Central memory CD8-positive, alpha-beta T cell (primary cell): ENCODE measurements at places on chromosomes 1 and 21.
A peak's percentile ranks its signal among the peaks of the same experiment; 100 is the strongest.

DNA sequence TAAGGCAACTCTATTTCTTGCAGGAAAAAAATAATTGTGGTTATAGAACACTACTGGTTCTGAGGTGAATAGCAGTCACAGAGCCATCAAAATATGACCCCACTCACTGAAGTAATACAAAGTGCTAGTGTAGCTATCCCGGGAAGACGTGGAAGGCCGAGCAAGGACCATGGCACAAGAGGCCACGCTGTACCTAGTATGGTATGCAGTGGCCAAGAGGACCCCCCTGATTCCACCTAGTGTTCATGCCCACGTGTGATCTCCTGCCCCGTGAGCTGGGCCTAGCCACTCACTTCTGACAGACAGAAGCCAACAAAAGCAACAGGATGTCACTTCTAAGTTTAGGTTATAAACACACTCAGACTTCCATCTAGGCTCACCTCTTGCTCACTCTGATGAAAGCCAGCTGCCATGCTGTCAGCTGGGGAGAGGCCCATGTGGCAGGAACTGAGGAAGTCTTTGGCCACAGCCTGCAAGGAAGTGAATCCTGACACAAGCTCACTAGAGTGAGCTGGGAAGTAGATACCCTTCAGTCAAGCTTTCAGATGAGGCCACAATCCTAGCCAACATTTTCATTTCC, 21.7 kb upstream of the LSS start:
- peaks cover 46% of the 10 kb centered on the region for H3K36me3 ChIP-seq
- DNase-seq, result no peak
- peak overlapping the region; percentile 64 for H3K27ac ChIP-seq
- no peak overlapping the region for H3K4me3 ChIP-seq

DNA sequence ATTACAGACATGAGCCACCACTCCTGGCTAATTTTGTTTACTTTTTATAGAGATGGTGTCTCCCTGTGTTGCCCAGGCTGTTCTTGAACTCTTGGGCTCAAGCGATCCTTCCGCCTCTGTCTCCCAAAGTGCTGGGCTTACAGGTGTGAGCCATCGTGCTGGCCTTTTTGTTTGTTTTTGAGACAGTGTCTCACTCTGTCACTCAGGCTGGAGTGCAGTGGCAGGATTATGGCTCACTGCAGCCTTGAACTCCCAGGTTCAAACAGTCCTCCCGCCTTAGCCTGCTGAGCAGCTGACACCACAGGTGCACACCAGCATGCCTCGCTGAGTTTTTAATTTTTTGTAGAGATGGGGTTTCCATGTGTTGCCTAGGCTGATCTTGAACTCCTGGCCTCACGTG, 49.1 kb downstream of the ADARB1 start:
- peaks cover 32% of the 10 kb centered on the region for H3K4me1 ChIP-seq
- H3K4me3 ChIP-seq, result no peak overlapping the region
- no peak for DNase-seq
- H3K36me3 ChIP-seq, result peaks cover 6% of the 10 kb centered on the region

GRCh38 chr1:168218658-168219057, 7.1 kb upstream of the SFT2D2 start:
- no peaks in the 10 kb centered on the region for H3K4me1 ChIP-seq
- no peak overlapping the region for H3K27ac ChIP-seq
- H3K4me3 ChIP-seq, result no peak overlapping the region
- DNase-seq, result no peak

DNA sequence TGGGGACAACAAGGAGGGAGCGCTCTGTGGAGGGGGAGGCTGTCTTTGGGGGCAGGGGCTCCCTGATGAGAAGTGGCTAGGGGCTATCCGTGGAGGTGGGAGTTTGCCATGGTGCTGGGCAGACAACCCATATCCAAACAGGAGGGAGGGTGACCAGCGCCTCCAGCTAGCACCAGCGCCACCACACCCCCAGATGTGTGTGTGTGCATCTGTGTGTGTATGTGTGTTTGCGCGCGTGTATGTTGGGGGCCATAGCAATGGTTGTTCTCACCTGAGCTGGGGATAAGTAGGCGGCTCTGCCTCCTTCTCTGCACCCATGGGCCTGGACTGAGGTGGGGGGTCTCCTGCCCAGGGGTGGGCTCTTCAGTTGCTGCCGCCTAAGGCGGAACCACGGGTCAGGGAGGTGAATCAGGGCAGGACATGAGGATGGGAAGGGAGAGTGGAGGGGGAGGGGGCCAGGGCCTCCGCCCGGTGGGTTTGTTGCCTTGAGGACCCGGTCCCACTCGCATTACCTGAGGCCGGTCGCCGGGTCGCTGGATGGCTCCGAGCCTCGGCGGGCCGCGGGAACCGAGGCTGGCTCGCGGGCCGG, 345 bp downstream of the HPCAL4 start:
- no peak for DNase-seq
- peak overlapping the region; percentile 74 for H3K4me3 ChIP-seq
- H3K36me3 ChIP-seq, result peaks cover 5% of the 10 kb centered on the region
- peaks cover 13% of the 10 kb centered on the region for H3K4me1 ChIP-seq
- H3K27ac ChIP-seq, result peak overlapping the region; percentile 81

DNA sequence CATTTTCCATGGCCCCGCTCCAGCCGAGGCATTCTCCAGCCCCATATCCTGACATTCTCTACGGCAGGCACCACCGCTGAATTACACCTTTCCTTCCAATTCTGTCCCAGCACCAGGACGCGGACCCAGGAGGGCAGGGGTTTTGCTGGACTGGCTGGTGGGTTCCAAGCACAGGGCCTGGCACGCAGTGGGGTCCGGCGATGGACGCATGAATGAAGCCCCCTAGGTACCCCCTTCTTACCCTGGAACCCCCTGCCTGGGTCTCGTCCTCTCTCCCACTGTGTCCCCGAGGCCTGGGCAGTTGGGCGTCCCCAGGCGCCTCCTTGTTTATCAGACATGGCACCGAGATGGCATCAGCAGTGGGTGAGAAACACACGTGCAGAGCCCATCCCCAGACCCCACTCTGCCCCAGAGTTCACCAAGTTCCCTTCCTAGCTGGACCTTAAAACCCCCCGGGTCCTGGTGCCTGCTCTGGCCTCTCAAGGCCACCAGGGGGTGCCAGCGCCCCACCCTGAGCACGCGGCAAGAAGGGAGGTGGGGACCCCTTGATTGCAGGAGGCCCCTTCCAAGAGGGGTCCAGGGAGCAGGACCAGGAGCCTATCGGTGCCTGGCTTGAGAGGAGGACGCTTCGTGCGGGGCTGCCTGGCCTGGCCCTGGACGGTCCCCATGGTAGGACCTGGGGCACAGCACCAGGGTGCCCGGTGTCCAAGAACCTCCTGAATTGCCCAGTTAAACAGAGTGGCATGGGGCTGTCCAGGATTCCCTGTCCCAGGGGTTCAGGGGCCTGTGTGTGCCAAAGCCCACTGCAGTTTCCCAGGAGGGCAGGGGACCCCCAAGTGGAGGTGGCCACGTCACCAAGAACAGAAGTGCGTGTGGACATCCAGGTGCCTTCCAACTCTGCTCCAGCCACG, 46.1 kb downstream of the MEGF6 start:
- H3K4me3 ChIP-seq, result no peak overlapping the region
- H3K4me1 ChIP-seq, result no peaks in the 10 kb centered on the region
- DNase-seq, result no peak
- H3K36me3 ChIP-seq, result no peaks in the 10 kb centered on the region

- peaks cover 2% of the 10 kb centered on the region for H3K36me3 ChIP-seq
- H3K4me3 ChIP-seq, result no peak overlapping the region
- H3K27me3 ChIP-seq, result no peaks in the 10 kb centered on the region
- no peak overlapping the region for H3K27ac ChIP-seq
- DNase-seq, result no peak
- H3K4me1 ChIP-seq, result no peaks in the 10 kb centered on the region
Measured at GRCh38 chr1:234862944-234863515, 253.1 kb upstream of the IRF2BP2 start.

DNA sequence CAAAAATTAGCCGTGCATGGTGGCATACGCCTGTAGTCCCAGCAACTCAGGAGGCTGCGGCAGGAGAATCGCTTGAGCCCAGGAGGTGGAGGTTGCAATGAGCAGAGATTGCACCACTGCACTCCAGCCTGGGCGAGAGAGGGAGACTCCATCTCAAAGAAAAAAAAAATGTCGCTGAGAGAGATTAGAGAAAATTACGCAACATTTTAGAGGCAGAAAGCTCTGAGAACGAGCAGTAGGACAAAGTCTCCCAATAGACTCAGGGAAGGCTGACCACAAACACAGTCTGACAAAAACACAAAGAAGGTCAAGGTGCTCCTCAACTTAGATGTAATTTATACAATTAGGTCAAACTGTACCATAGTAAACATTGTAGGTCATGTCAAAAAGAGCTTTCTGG, 367.6 kb upstream of the ZRANB2 start:
- no peak overlapping the region for H3K4me3 ChIP-seq
- H3K4me1 ChIP-seq, result no peaks in the 10 kb centered on the region
- no peaks in the 10 kb centered on the region for H3K36me3 ChIP-seq
- no peak overlapping the region for H3K27ac ChIP-seq
- H3K27me3 ChIP-seq, result no peaks in the 10 kb centered on the region

DNA sequence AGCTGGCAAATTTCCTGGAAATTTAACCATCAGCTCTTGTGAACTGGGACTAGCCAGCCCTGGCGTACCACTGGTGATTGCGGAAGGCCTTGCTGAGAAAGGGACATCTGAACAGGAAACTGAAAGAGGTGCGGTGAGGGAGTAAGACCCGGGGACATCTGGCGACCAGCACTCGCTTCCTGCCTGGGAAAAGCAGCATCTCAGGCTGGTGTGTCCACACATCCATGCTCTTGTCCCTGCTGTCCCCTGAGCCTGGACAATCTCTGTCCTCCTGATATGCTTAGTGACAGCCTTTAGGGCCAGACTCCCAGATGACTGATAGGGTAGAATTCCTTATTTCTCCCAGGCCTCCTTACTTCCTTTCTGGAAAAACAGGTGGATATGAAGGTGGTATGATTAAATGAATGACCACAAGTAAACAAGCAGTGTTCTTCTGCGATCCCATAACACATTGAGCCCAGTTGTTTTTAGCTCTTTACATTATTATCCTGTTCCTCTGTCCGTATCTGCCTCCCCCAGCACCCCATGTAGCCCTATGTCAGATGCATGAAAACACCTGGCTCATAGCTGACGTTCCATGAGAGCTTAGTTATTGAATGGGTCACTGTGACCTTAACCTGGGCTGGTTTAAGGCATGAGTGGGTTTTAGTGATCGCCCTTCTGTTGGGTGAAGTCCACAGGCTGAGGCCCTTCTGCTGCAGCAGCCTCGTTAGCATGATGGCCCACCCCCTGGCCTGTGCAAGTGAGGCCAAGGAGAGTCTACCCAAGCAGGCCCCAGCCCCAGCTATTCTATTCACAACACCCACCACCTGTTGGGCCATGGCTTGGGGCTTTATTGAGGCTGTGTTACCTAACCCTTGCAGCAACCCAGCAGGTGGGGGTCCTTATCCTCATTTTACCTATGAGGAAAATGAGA, 76.1 kb upstream of the GADD45A start:
- H3K27me3 ChIP-seq, result peaks cover 30% of the 10 kb centered on the region
- no peak overlapping the region for H3K4me3 ChIP-seq
- H3K27ac ChIP-seq, result no peak overlapping the region
- no peaks in the 10 kb centered on the region for H3K4me1 ChIP-seq
- H3K36me3 ChIP-seq, result peaks cover 1% of the 10 kb centered on the region

DNA sequence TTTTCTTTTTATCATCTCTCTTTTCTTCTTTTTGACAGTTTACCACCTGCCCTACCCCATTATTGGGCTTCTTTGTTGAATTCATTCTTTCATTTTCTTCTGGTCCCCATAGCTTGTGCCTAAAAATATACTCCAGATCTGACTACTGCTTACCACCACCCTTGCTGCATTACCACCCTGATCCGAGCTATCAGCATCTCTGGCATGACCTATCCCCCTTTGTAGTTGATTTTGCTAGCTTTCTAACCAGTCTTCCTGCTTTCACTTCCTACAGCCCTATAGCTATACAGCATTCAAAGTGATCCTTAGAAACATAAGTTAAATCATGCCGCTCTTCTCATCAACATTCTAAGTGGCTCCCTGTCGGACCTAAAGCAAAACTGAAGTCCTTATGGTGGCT, 59.4 kb upstream of the MPC2 start:
- H3K4me1 ChIP-seq, result no peaks in the 10 kb centered on the region
- H3K36me3 ChIP-seq, result peaks cover 24% of the 10 kb centered on the region
- no peak overlapping the region for H3K27ac ChIP-seq
- H3K4me3 ChIP-seq, result no peak overlapping the region
- DNase-seq, result no peak

DNA sequence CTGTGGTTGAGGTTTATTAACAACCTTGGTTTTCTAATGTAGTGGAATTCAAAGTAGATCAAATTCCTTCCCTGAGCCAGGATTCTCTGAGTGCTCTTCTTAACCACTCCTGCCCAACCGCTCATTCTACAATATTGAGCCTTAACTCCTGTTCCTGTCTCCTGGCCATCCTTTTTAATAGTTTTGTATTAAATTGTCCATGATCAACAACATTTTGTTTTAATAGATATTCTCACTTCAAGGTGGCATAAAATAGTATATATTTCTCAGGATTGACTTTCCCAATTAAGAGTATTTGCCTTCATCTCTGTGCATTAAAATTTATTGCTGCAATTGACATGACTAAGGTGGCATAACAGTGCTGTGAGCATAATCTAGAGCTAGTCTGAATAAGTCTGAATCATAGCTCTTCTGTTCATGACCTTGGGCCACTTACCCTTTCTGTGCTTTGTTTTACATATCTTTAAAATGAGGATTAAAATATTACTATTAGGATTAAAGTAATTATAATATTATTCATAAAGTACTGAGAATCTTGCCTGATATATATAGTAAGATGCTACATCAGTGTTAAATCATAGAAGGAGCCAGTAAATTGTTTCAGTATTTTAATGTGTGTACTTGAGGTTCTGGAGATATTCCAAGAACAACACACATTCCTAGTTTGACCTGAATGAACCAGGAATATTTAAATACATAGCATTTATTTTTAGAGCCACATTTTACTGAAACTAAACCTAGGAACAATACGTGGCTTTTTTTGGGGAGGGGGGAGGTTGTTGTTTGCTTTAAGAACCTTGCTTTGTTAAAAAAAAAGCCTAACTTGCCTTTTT, 76.4 kb downstream of the ADGRL2 start:
- no peaks in the 10 kb centered on the region for H3K36me3 ChIP-seq
- no peak overlapping the region for H3K27ac ChIP-seq
- no peaks in the 10 kb centered on the region for H3K27me3 ChIP-seq
- DNase-seq, result no peak
- no peak overlapping the region for H3K4me3 ChIP-seq
- no peaks in the 10 kb centered on the region for H3K4me1 ChIP-seq

DNA sequence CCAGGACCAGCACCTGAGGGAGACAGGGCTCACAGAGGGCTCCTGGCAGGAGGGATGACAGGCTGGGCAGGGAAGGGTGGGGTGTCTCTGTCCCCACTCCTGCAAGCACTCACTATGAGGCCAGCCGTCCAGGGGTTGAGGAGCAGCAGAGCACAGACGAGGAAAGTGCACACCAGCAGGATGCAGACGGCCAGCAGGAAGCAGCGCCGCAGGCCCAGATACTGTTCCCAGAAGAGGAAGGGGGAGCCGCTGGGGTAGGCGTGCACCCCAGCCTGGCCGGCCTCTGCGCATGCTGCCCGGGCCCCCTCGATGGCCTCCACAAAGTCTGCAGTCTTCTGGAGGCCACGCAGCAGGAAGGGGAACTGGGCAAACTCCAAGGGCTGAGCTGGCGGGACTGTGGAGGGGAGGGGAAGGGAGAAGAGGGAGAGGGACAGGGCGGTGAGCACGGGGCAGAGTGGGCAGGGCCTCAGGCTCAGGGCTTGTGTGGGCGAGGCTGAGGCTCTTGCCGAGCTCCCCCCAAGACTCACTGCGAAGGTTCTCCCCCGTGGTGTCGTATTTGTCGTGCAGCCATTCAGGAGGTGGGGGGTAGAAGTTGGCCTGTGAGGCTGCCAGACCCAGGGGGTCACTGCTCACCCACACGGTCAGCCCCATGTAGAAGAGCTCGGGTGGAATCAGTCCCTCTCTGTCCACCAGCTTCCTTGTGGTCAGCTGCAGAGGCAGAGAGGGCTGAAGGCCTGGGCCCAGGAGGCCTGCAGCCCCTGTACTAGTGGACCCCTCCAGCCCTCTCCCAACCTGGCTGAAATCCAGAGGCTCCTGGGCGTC, 16.5 kb downstream of the PTCH2 start:
- no peak overlapping the region for H3K4me3 ChIP-seq
- H3K36me3 ChIP-seq, result peaks cover 2% of the 10 kb centered on the region
